HFFc6 (cell line): ENCODE measurements at places on chromosomes 2 and 18. TPM values are rescaled to one million over a fixed set of nuclear protein-coding genes. Genes with fewer than 3 reads are reported as not detected.

Gene SIX3
- total RNA-seq, result not detected in 3 replicates

Gene SETBP1
- total RNA-seq, result 0.09 and 0.63 TPM in 2 replicates

Gene PPM1G
- total RNA-seq, result 78.1 and 87.2 TPM in 2 replicates

Gene MZT2A
- 94.7 to 127 TPM (median 118 TPM) in 3 replicates for total RNA-seq

Gene GRB14
- not detected in 3 replicates for total RNA-seq

Gene GMPPA
- 72.2 to 85.3 TPM (median 83.8 TPM) in 3 replicates for total RNA-seq

Gene NTSR2
- not detected in 3 replicates for total RNA-seq

GRCh38 chr2:189393440-189394111, 47.7 kb upstream of the WDR75 start:
- DNase-seq, result peak; percentile 96
- H3K4me3 ChIP-seq, result peak overlapping the region; percentile 78
- no peaks in the 10 kb centered on the region for H3K27me3 ChIP-seq

DNA sequence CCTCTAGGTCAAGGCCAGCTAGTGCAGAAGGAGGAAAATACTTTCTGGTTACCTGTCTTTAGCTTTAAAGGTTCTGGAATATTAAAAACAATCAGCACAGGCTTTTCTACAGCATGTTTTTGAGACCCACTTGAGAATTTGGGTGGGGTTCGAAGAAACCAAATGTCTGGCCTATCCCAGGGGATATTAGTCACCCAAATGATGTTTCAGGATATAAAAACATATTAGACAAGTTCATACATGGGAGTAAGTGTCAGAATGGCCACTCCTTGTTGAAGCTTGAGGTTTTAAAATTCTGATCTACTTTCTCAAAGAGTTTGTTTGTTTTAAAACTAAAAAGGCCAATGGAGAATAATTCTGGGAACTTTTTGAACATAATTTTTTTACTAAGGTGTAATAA, 158.6 kb upstream of the DLX2 start:
- no peak for DNase-seq
- peaks cover 35% of the 10 kb centered on the region for H3K4me1 ChIP-seq
- no peak overlapping the region; the same call in 1 of the 2 replicates for H3K4me3 ChIP-seq
- peaks cover 8% of the 10 kb centered on the region; the same call in 1 of the 2 replicates for H3K36me3 ChIP-seq
- H3K27me3 ChIP-seq, result no peaks in the 10 kb centered on the region; the same call in none of the 2 replicates

- H3K36me3 ChIP-seq, result no peaks in the 10 kb centered on the region
- H3K4me1 ChIP-seq, result no peaks in the 10 kb centered on the region
- no peak overlapping the region for H3K27ac ChIP-seq
- H3K27me3 ChIP-seq, result peaks cover 2% of the 10 kb centered on the region
Measured at GRCh38 chr2:52852006-52852405, 915.6 kb upstream of the CHAC2 start.

- no peak for DNase-seq
- H3K4me3 ChIP-seq, result peak overlapping the region; percentile 89
- H3K4me1 ChIP-seq, result peaks cover 35% of the 10 kb centered on the region
- no peaks in the 10 kb centered on the region for H3K36me3 ChIP-seq
- H3K27ac ChIP-seq, result peak overlapping the region; percentile 71
Measured at GRCh38 chr2:159285433-159285832, 1.1 kb downstream of the WDSUB1 start.

DNA sequence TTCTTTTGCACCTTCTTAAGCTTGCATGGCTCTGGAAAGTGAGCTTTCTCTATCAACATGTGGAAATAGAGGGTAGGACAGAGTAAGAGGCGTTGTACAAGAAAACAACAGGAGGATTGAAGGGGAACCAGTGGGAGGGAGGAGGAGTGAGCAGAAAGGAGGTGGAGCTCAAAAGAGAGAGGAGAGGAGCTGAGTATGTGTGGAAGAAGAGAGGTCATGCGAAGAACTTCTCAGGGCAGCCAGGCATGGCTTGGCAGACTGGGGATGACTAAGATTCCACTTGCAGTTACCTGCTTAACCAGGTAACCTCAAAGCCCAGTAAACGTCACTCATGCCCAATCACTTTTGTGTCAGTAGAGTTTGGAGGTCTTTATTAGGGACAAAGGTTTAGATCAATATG, 105.1 kb downstream of the BCL2L11 start:
- peaks cover 39% of the 10 kb centered on the region for H3K36me3 ChIP-seq
- no peak overlapping the region for H3K27ac ChIP-seq
- peaks cover 25% of the 10 kb centered on the region for H3K4me1 ChIP-seq

DNA sequence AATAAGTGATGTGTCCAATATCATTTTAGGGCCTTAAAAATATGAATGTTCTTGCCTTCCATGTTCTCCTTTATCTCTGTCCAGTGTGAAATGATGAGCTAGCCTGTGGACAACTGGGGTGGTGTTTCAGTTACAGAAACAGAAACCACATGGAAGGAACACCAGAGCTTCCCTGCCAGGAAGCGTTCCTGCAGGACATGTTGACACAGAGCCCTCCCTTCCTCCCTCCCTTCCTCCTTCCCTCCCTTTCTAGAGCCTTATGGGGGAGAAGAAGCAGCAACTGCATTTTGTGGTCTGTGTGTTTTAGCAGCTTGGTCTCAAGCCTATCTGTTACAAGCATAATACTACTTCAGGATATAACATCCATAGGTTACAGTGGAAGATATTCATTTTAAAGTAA, 539.7 kb upstream of the NETO1 start:
- no peak for DNase-seq
- H3K4me1 ChIP-seq, result peaks cover 28% of the 10 kb centered on the region
- H3K4me3 ChIP-seq, result no peak overlapping the region

- no peak overlapping the region for H3K27ac ChIP-seq
- no peaks in the 10 kb centered on the region; the same call in 1 of the 2 replicates for H3K4me1 ChIP-seq
- 0 out of 2 replicates have a peak, but pooled peaks cover 6% of the 10 kb centered on the region for H3K36me3 ChIP-seq
- no peaks in the 10 kb centered on the region for H3K27me3 ChIP-seq
- DNase-seq, result no peak
Measured at GRCh38 chr2:16652296-16653082, 13.1 kb downstream of the CYRIA start.

DNA sequence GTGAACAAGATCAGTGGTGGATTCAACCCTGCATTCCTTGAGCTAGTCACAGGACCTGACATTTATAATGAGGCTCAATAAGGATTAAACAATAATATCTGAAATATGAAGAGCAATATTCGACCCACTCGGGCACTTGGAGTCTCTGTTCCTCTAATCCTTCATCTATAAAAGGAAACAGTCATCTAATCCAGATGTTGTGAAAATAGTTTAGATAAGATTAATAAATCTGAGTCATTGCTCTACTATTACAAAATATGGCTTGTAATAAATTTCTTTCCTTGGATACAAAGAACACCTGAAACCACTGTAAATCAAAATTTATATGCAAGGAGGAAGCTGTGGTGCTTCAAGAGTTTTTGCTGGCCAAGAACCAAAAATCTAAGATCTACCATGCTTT, 846.9 kb upstream of the ACVR2A start:
- no peaks in the 10 kb centered on the region; the same call in 1 of the 2 replicates for H3K36me3 ChIP-seq
- H3K4me3 ChIP-seq, result no peak overlapping the region
- DNase-seq, result no peak
- H3K27ac ChIP-seq, result no peak overlapping the region

GRCh38 chr2:168432565-168433186, 23.4 kb upstream of the CERS6 start:
- H3K27ac ChIP-seq, result no peak overlapping the region
- H3K4me1 ChIP-seq, result no peaks in the 10 kb centered on the region
- DNase-seq, result no peak
- H3K4me3 ChIP-seq, result no peak overlapping the region

DNA sequence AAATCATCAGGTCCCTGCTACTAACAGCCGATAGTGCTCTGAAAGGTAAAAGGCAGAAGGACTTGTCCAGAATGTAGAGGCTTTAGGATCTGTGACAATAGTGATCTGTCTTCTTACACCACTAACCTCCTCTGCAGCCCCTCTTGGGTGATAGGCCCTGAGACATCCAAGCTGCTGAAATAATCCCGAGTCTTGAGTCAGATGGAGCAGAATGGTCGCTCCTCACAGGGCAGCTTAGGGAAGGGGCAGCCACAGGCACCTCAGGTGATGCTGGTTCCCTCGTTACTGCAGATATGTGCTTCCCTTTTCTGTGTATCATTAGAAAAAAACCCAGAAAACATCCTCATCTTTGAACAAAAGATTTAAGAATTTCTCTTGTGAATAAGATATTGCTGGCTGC, 157.1 kb upstream of the DLX2 start:
- DNase-seq, result no peak
- peaks cover 38% of the 10 kb centered on the region for H3K4me1 ChIP-seq
- H3K27me3 ChIP-seq, result no peaks in the 10 kb centered on the region; the same call in none of the 2 replicates
- H3K4me3 ChIP-seq, result no peak overlapping the region
